Stimulated activated CD8-positive, alpha-beta memory T cell treated with anti-CD3 and anti-CD28 coated beads, Interleukin-15, amount 100 ng/mL, for 4 hours (primary cell): ENCODE measurements at places on chromosomes 12 and 14.

DNA sequence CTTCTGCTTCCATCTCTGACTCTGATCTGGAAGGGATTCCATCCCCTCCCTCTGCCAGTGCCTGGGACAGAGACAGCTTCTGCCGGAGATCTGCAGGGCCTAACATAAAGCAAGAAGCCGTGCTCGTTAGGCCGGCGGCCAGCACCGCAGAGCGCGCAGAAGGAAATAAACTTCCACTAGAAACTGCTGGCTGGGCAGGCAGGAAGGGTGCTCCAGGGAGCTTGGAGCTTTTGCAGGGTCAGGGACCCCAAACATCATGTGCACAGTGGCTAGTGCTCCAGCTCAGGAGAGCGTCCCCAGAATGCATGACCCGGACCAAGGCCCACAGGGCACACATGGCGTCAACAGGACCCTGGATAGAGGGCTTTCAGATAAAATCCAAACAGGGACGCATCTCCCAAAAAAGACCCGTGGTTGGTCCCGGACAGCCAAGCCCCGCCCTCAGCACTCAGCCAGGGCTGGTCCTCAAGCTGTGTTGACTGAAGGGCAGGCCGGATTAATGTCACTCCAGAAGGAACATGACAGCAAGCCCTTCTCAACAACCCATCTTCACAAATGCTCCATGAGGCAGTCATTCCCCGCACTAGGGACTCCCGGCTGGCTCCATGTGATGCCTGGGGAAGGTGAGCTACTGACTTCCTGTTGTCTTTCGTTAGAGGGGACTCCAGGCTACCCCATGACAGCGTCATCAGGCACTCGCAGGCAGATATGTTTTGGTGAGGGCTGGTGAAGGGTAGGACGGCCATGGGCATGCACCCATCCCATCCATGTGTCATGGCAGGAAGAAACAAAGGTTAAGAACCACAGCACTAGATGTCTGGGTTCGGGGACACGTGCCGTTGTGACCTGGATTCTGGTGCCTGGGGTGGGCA lies 121.5 kb downstream of the CALM1 start:
- DNase-seq: no peak

DNA sequence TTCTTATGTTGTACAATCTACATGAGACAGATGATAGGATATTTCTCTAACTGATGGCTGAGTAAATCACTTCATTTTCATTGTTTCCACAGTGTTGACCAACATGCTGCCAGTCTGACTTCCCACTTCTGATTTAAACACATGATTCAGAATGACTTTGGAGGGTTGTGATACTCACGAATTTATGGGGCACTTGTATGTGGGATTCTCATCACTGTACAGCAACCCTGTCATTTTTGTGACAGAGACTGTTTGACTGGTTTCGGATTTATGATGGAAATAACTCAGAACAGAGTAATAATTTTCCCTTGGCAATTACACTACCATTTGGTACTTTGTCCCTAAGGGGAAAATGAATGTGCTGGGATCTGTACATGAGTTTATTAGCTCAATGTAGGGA lies 333.8 kb downstream of the TRHDE start:
- DNase-seq: no peak

- no peak for DNase-seq
Observed at GRCh38 chr14:102445066-102445465, 64.5 kb downstream of the ANKRD9 start.

- DNase-seq: no peak
Observed at GRCh38 chr12:56998981-56999380, 7.4 kb downstream of the ZBTB39 start.

DNA sequence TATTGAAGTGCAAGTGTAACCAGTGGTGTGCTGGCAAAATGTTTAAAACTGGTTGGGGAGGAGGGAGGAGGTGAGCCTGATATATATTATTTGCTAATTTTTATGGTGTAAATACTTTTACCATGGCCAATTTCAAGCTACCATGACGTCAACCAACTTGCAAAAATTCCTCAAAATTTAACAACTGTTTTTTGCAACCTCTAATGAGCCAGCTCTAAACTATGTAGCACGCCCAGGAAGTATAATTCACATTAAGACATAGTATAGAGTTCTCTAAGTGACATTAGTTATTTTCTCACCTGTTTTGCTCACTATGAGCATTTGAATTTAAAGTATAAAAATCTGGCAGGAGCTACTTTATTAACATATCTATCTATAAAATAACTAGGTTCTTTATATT lies 41.4 kb downstream of the ATL1 start:
- no peak for DNase-seq

DNA sequence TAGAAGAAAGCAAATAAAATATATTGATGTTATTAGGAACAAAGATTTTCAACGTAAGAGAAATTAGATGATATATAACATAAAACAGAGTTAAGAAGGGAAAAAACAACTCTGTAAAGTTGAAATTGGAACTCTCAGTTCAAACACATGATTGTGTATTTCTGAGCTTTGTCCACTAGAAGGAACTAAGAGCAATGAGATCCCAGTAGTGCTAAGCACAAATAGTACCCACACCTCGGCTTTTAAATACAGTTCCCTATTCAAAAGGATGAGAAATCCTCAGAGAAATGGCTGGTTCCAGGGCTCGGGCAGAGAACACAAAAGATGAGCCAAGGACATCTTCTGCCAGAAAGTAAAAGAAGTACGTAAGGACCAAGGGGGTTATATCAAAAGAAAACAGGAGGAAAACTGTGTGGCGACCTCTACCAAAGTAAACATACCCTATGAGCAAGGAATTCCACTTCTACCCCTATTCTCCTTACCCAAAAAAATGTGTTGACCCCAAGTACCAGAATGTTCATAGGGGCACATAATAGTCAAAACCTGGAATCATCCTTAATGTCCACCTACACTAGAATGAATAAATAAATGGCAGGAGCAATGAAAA lies 96.6 kb downstream of the SPTSSA start:
- no peak for DNase-seq

- no peak for DNase-seq
Observed at GRCh38 chr12:130636370-130636769, 79.7 kb downstream of the RIMBP2 start.

DNA sequence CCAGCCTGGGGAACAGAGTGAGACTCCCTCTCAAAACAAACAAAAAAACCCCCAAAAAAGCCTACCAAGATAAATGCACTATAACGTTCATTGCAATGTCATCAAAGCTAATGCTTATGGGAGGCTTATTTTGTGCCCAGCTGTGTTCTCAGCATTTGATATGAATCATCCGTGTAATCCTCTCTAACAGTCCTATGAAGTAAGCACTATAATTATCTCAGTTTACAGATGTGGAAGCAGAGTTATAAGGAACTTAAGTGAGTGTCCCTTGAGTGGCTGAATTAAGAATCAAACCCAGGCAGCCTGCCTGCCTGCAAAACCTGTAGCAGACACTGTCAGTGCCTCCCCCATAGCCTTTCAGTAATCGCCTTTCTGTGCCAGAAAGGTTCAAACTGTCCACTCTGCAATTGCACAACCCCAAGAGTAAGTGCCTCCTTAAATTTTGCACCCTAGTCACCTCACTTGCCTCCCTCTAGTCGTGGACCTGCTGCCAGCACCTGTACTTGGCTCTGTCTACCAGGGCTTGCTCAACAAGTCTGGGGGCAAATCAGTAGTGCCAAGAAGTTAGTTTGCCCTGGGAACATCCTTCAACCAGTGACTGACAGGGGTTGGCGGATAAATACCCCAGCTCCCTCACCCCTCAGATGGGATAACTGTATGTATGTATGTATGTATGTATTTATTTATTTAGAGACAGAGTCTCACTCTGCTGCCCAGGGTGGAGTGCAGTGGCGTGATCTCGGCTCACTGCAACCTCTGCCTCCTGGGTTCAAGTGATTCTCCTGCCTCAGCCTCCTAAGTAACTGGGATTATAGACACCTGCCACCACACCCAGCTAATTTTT lies 23.8 kb upstream of the PPP1CC start:
- DNase-seq: no peak

DNA sequence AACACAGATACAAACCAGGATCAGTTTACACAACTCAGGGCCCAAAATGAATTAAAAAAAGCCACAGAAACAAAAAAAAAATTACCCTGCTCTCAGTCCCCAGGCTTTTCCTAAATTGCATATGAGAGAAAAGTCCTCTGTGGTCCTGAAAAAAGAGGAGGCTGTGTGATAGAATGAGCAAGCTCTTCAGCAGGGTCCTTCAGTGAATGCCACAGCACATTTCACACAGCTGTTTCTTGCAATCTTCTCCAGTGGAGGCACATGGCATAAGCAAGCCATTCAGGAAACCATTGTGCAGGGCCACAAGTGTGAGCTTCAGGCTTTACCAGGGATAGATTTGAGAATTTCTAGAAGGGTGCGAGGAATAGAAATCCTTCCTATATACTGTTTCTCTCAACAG lies 168.5 kb downstream of the PPM1H start:
- no peak for DNase-seq

DNA sequence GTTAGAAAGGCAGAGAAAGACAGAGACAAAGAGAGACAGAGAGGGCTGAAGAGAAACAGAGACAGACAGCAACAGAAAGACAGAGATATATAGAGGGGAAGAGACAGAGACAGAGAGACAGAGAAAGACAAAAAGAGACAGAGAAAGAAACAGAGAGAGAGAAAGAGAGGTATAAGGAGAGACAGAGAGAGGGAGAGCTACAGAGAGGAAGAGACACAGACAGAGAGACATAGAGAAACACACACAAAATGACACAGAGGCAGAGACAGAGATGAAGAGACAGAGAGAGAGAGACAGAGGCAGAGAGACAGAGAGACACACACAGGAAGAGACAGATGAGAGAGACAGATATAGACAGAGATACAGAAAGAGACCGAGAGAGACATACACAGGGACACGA lies 168.6 kb downstream of the TMEM121 start:
- DNase-seq: no peak

GRCh38 chr14:92035890-92036289 lies 4.0 kb downstream of the TRIP11 start:
- no peak for DNase-seq

GRCh38 chr12:70400124-70400523 lies 34.0 kb downstream of the KCNMB4 start:
- no peak for DNase-seq

GRCh38 chr12:50514526-50515276 lies 9.9 kb downstream of the DIP2B start:
- no peak for DNase-seq

- DNase-seq: no peak
Observed at GRCh38 chr12:2552000-2552756, 242.6 kb upstream of the FKBP4 start.

- DNase-seq: no peak
Observed at GRCh38 chr12:13203034-13203922, 6.8 kb downstream of the EMP1 start.

- no peak for DNase-seq
Observed at GRCh38 chr12:12010277-12011039, 60.3 kb upstream of the BCL2L14 start.

DNA sequence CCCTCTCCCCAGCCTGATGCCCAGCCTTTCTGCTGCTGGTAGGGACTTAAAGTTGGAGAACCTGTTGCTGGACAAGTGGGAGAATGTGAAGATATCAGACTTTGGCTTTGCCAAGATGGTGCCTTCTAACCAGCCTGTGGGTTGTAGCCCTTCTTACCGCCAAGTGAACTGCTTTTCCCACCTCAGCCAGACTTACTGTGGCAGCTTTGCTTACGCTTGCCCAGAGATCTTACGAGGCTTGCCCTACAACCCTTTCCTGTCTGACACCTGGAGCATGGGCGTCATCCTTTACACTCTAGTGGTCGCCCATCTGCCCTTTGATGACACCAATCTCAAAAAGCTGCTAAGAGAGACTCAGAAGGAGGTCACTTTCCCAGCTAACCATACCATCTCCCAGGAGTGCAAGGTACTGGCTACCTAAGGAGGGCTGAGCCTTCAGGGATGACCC lies 1.6 kb downstream of the TSSK4 start:
- DNase-seq: no peak

GRCh38 chr14:91333650-91334039 lies 84.0 kb downstream of the CCDC88C start:
- DNase-seq: no peak

- no peak for DNase-seq
Observed at GRCh38 chr12:122182887-122183587, at the start of gene LRRC43. LRRC43 (plus strand) TSS chr12:122183123; CDS start chr12:122183145, 22 bp downstream.

DNA sequence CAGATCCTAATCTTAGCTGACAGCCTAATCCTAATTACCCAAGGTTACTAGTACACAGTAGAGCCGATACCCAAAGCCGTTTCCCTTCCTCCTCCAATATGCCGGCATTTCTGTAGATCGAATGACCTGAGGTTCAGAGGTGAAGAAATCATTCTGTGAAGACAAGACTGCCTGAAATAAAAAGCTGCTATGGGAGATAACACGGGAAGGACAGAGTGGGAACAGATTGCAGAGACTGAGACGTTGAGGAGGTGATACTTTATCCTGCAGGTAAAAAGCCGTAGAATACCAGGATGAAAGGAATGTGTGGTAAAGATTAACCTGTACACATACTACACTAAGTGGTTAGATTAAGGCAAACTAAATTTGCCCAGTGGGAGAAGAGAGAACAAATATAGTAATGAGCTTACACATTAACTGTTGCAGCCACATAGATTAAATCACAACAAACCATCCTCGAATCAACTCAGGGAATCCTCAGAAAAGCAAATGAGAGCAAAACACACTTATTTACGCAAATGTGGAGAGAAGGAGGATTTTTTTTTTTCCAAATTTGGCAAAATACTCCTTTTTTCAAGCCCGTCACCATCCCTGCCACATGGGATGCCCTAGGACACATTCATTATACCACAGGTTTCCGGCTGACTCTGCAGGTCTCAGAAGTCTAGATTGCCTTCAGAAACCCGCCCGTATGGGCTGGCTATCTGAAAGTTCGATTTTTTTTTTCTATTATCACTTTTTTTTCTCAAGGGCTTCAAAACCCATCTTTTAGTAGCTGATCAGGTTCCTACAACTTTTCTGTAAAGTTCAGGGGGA lies 188.0 kb downstream of the TTC8 start:
- DNase-seq: no peak

DNA sequence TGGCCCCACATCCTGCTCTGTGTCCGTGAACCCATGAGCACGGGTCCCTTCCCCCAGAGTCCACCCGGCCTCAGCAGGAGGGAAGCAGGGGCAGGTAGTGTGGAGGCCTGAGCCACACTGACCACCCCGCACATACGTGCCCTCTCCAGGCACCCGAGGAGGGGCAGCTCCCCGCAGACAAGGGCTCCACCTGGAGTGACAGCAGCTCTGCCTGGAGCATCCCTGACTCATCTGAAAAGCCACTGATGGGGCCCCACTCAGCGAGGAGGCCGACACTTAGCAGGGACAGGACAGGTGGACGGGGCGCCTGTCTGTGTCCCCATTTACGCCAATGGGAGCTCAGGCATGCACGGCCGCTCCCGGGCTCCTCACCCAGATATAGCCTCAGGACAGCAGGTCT lies 237.6 kb upstream of the SFSWAP start:
- no peak for DNase-seq

- DNase-seq: no peak
Observed at GRCh38 chr12:80187660-80188090, 88.3 kb downstream of the OTOGL start.
